Transverse colon (tissue), 4 donors: ENCODE measurements at places on chromosomes 4 and X. TPM values are rescaled to one million over a fixed set of nuclear protein-coding genes. Genes with fewer than 3 reads are reported as not detected.

DNA sequence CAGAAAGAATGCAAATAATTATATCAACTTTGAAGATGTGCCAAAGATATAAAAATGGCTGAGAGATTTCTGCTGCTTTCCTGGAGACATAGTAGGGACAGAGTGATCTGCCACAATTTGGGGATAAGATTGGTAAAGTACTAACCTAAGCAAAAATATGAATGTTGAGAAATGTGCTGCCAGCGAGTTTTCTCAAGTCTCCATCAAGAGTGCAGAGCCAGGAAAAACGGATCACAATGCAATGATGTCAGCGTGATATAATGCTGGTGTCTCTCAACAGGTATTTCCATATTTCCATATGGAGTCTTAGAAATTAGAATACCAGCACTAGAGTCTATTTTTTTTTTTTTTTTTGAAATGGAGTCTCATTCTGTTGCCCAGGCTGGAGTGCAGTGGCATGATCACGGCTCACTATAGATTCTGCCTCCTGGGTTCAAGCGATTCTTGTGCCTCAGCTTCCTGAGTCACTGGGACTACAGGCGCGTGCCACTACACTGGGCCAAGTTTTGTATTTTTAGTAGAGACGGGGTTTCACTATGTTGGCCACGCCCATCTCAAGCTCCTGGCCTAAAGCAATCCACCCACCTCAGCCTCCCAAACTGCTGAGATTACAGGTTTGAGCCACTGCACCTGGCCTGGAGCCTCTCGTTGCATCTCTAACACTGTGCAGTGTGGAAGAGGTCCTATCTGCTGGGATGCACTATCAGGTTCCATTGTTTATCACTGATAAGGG is 893.5 kb downstream of the TRIML1 start:
- no peaks in the 10 kb centered on the region for H3K27me3 ChIP-seq
- no peak overlapping the region for H3K4me3 ChIP-seq
- no peaks in the 10 kb centered on the region for H3K36me3 ChIP-seq
- no peaks in the 10 kb centered on the region for H3K4me1 ChIP-seq
- no peak for DNase-seq

DNA sequence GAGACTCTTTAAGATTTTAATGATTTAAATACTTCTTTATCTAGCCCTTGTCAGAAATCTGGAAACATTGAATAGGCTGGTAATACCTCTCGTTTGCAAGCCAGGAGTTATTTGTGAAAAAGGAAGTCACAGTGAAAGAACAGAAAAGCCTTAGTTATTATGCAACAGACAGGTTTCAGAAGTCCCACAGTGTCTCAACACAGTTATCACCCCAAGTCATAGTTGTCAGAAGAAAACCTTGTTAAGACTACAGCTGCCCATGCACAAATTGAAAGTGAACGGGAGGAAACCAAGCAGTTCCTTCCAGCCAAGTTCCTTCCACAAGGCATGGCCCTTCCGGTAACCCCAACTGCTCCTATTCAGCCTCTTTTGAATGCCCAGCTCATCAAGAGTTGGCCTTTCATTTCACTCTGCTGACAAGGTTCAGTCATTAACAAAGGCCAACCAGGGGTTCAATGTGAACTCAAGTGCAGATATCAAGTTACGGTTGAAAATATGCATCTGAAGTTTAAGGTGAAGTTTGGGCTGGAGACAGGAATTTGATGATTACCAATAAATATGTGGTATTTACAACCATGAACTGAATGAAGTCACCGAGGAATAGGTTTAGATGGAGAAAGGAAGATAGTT is 15.6 kb downstream of the ALPK1 start:
- no peaks in the 10 kb centered on the region for H3K4me1 ChIP-seq
- no peak for DNase-seq
- peak overlapping the region; percentile 58 for H3K27ac ChIP-seq

GRCh38 chrX:39985071-39985470 is 112.7 kb downstream of the BCOR start:
- H3K27ac ChIP-seq: no peak overlapping the region
- H3K27me3 ChIP-seq: no peaks in the 10 kb centered on the region
- no peaks in the 10 kb centered on the region for H3K4me1 ChIP-seq
- no peak for DNase-seq

Gene CXCL1
- 16.0 TPM for total RNA-seq

Gene PLXNB3
- 46.2 TPM for total RNA-seq
